ENCODE measurements at places on chromosomes 1 and 21.

- DNase-seq: no peak
Observed at GRCh38 chr1:24385160-24385940, 28.2 kb downstream of the STPG1 start.

DNA sequence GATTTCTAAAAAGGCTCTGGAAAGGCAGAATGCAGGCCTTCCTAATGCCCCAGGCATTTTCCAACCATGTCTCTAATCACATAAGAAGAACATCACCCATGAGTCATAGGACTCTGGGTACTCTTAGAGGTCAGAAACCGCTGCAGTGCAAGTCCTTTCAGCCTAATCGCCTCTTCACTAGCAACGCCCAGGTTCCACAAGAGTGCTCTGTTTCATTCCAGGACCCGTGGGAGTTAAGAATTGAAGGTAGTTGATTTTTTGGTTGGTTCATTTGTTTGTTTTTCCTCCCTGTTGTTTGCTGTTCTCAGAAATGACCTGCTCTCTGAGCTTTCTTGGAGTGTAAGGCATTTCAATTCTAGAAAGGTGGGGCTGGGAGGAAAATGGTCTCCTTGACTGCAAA lies 123.2 kb downstream of the NR5A2 start:
- DNase-seq: no peak

DNA sequence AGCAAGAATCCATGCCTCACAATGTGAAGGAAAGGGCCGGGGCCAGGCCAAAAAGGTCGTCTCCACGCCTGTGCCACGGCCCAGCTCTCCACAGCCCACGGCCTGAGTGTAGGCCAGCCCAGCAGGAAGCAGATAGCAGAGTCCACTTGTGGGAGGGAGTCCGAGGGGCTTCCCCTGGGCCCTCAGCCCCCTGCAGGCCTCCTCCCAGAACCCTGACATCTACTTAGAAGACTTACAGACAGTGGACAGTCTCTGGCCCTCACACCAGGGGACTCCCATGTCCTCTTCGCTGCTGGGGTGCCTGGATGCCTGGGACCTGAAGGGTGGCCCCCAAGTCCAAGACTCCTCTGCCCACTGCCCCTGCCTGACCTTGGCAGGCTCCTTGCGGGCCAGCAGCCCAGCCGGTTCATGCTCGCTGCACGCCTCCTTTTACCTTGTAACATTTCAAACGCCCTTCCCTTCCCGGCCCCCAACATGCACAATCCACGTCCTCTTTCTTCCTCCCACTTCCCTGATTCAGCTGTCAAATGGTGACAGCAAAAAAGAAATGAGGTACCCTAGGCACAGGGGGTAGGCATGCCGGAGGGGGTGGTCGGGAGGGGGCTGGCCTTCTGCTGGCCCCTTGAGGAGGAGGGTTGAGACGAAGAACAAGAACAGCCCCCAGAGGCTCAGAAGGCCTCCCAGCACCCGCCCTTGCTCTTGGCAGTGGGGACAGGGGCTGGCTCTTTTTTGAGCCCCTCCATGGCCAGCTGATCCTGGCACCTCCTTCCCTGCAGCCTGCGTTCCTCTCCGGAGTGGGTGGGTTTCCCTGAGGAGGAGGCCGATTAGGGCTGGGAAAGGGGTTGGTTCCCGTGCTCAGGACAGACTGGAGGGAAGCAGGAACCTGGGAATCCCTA lies 997 bp upstream of the PTPN7 start:
- no peak for DNase-seq

DNA sequence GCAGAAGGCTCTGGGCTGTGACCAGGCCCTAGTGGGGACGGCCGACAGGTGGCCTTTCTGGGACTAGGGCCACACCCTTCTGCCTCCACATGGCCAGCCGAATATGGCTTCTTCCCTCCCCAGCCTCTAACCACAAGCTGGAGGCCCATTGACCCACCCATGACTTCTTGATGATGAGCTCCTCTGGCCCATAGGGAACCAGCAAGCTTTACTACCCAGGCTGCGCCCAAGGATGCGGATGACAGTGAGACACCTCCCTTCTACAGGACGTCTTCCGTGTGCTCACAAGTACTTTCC lies 41.0 kb downstream of the LDLRAD2 start:
- no peak for DNase-seq

DNA sequence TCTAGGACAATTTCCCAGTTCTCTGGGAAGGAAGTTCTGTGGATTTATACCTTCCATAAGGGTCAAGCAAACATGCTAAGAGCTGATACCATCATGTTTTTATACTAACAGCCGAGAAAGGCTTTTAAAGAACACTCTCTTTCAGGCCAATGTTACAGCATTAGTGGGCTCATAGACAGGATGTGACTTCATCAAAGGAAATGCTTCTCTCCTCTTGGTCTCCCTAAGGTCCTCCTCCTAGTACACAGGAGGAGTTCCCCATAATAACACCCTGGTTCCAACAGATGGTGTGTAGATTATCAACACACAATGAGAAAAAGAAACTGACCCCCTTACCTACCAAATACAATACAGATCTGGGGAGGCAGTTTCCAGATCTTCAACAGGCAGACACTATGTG lies 26.7 kb upstream of the GLIS1 start:
- DNase-seq: no peak

DNA sequence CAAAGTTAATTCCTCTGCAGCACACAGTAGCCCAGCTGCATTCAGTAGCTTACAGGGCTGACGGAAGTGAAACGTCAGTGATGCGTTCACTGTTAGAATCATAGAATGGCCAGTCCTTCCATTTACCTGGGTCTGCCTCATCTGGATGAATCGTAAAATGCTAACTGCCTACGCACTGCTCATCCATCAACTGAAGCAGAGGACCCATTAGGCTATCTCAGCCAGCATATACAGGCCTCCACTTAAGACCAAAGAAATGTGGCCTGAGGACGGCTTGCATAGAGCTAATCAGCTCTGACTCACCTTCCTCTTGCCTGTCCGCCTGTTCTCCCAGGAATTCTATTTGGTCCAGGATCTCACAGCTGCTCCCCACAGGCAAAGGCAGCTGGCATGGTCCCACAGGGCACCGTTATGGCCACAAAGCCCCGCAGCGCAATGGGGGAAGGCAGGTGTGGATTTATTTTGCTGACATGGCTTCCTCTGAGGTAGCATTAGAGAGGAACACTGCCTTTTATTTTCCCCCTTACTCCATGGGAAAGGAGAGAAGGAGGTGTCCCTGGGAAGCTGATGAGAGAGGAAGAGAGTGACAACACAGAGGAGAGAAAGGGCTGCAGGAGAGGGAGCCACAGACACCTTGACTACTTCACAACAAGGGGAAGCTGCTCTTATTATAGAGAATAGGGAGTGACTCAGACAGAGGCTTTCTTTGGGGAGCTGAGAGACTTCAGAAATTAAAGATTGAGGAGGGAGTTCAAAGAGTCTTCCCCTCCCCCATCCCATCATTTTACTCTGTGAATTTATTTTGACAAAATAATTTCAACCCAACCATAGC lies 177.6 kb downstream of the HHIPL2 start:
- DNase-seq: no peak

DNA sequence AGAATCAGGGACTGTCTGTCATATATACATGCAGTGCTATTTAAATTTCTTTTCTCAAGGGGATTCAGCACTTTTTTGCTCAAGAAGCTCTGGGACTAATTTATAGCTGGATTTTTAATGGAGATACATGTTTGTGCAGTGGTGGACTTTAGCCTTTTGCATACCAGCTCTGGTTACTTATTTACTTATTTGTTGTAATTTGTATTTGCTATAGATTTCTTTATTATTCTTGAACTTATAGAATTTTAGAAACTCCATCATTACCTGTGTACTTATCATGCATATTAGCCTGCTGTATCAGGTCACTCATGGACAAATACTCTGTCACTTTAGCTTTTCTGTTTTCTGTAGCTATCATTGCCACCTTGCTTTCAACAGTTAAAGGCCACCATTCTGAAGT lies 1296.9 kb upstream of the TMPRSS15 start:
- no peak for DNase-seq

DNA sequence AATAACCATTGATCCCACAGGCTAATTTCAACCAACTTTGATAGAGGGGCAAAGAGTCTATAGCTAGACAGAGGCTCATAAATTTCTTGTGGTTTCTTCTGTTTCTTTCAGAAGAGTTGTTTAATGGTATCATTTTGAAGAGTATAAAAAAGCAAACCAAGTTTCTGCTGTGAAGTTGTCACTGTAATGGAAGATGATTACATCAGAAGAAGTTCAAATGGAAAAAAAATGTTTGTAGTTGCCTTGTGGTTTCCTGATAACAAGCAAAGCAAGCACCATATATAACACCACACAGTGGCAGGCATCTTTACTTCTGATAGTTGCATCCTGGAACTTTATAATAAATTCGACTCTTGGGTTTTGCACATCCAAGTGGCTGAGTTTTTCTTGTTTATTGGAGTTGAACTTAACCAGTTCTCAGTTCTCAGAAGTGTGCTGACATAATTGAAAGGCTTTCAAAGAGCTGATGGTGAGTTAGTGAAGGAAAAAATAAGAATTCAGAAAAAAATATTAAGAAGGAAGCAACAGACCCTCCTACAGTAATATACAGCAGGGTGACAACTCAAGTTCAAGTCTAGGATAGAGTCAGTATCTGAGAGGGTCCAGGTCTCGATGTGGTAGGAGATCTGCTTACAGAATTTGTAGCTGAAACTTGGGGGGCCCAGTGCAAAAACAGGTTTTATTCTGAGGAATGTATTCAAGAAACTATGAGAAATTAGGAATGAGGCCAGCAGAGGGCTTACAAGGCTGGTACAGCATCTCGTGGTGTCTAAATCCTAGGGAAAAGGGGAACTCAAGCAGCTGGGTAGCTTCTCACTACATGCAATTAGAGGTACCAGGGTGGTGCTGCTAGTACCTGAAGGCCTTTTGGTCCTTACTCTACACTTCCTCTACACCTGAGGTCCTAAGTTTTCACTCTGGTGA lies 123.5 kb downstream of the CRB1 start:
- no peak for DNase-seq

- no peak for DNase-seq
Observed at GRCh38 chr1:225645194-225645895, 7.6 kb downstream of the ENAH start.

DNA sequence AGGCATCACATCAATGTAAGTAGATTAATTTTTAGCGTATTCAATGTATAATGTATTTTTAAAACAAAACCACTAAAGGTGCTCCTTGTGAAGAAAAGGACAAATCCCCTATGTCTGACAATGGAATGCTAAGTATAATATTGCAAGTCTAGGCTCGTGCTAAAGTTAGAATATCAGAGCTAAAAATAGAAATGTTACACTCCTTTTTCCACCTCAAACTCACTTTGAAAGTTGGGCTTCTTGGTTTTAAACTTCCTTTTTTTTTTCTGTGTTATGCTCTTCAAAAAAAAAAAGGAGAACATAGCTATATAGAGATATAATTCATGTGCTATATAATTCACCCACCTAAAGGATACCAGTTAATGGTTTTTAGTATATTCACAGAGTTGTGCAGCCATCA lies 3.6 kb upstream of the SERBP1 start:
- no peak for DNase-seq

- DNase-seq: no peak
Observed at GRCh38 chr1:179327196-179327595, 33.6 kb downstream of the SOAT1 start.

All from left renal cortex interstitium (tissue), 4 donors.